ENCODE measurements at places on chromosomes 3 and 15. TPM values are rescaled to one million over a fixed set of nuclear protein-coding genes. Genes with fewer than 3 reads are reported as not detected.
A peak's percentile ranks its signal among the peaks of the same experiment; 100 is the strongest.

DNA sequence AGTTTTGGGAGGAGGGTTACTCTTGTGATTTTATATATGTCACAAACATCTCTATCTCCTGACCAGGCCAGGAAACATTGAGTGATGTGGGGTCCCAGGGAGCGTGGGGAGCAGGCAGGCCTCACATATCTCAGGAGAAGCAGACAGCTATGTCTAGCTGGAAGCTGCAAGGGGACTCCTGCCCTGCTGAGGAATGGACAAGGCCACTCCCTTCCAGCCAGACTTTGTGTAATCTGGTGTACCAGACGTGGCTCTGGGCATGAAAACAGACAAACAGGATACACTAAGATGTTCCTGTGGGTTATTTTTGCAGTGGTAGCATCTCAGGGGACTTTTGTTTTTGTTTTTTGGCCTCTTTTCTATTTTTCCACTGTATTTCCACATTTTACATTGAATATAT is 23.2 kb downstream of the CYP8B1 start:
- H3K36me3 ChIP-seq = no peaks in the 10 kb centered on the region
- no peak for DNase-seq
- H3K4me3 ChIP-seq = no peak overlapping the region

GRCh38 chr3:116314476-116314875 is 130.8 kb downstream of the LSAMP start:
- no peak for DNase-seq
- no peaks in the 10 kb centered on the region for H3K36me3 ChIP-seq
- H3K27me3 ChIP-seq = no peaks in the 10 kb centered on the region
- H3K4me3 ChIP-seq = no peak overlapping the region

GRCh38 chr3:14460342-14461005 is 58.1 kb downstream of the SLC6A6 start:
- H3K27ac ChIP-seq = peak overlapping the region; percentile 62
- H3K27me3 ChIP-seq = no peaks in the 10 kb centered on the region
- DNase-seq = peak; percentile 92
- H3K4me3 ChIP-seq = no peak overlapping the region
- H3K36me3 ChIP-seq = no peaks in the 10 kb centered on the region

Gene ARRDC4
- 41.7 TPM for total RNA-seq

Gene GPR15
- total RNA-seq = not detected

- H3K27me3 ChIP-seq = no peaks in the 10 kb centered on the region
- H3K36me3 ChIP-seq = no peaks in the 10 kb centered on the region
- no peaks in the 10 kb centered on the region for H3K4me1 ChIP-seq
- no peak overlapping the region for H3K4me3 ChIP-seq
Observed at GRCh38 chr3:168002786-168003368, 92.8 kb downstream of the GOLIM4 start.

DNA sequence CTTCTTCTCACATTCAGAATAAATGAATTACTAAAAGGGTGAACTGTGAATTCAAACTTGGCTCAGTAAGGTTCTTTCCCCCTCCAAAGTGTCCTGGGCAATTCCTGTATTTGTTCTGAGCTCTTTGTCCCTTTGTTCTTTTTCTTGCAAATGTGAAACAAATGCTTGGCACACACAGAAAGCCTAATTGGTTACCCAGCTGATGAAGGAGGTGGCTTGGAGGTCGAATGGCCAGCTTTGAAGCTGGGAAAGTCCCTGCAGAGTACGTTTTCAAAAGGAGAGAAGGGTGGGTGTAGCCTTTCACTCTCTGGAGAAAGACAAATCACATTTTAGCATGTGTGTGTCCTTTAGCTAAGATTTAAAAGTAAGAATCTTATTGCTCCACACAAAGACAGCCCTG is 154.4 kb downstream of the PEX5L start:
- no peak for DNase-seq
- H3K27ac ChIP-seq = no peak overlapping the region
- no peaks in the 10 kb centered on the region for H3K4me1 ChIP-seq
- H3K4me3 ChIP-seq = no peak overlapping the region
- no peaks in the 10 kb centered on the region for H3K27me3 ChIP-seq

Gene TNFAIP8L3
- total RNA-seq = 3.1 TPM

- H3K27ac ChIP-seq = no peak overlapping the region
- H3K36me3 ChIP-seq = no peaks in the 10 kb centered on the region
- no peak for DNase-seq
- peaks cover 8% of the 10 kb centered on the region for H3K4me1 ChIP-seq
Observed at GRCh38 chr3:5020242-5020722, 41.0 kb downstream of the BHLHE40 start.

Gene BBS4
- total RNA-seq = 54.1 TPM

GRCh38 chr15:38895326-38896255 is 331.0 kb upstream of the RASGRP1 start:
- DNase-seq = no peak
- no peaks in the 10 kb centered on the region for H3K27me3 ChIP-seq
- no peak overlapping the region for H3K27ac ChIP-seq
- H3K4me1 ChIP-seq = no peaks in the 10 kb centered on the region
- no peak overlapping the region for H3K4me3 ChIP-seq

Gene ZNF660
- total RNA-seq = 9.2 TPM

Gene LCTL
- total RNA-seq = not detected

Gene DYNLT2B
- 14.8 TPM for total RNA-seq

Gene CRYGS
- total RNA-seq = 3.0 TPM

GRCh38 chr3:8458711-8459110 is 42.9 kb upstream of the LMCD1 start:
- H3K27ac ChIP-seq = peak overlapping the region; percentile 40
- H3K36me3 ChIP-seq = no peaks in the 10 kb centered on the region
- peak; percentile 50 for DNase-seq
- H3K4me3 ChIP-seq = no peak overlapping the region
- peaks cover 13% of the 10 kb centered on the region for H3K4me1 ChIP-seq

GRCh38 chr15:82710208-82710555 is 507 bp upstream of the AP3B2 start:
- no peak overlapping the region for H3K27ac ChIP-seq
- no peak overlapping the region for H3K4me3 ChIP-seq
- DNase-seq = no peak
- H3K4me1 ChIP-seq = peaks cover 6% of the 10 kb centered on the region
- H3K27me3 ChIP-seq = no peaks in the 10 kb centered on the region

DNA sequence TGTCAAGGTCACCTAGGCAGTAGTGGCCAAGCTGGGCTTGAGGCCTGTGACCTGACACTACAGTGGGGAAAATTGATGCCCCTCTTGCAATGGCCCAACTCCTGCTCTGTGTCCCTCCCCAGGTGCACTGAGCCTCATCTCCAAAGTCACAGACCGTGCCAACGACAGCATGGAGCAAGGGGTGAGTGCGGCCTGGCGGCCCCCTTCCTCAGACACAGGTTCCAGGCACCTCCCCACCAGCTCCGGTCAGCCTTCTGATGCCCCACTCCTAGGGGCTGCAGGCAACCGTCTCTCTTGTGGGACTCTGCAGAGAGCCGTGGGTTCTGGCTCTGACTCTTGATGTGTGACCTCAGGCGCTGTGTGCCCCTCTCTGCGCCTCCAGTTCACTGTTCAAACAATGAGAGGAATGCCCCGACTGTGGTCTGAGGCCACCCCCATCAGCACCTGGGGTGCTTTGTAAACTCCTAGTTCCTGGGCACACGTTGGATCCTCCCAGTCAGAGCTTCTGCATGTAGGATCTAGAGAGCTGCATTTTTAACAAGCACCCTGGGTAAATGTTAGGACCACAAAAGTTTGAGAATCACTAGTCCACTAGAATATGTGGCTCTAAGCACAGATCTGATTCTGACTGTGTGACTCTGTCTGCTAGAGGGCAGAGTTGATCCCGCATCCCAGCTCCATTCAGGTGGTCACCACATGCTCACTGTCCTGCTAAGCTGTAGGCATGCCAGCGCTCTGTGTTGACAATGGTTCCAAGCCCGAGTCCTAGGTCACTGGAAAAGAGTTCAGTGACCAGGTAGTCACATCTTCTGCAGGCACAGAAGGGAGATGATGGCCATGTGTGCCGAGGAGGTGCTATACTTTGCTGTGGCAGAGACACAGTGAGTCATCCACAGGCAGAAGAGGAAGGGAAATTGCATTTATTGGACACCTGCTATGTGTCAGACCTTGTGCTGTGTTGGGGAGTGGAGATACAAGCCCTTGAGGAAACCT is 46.2 kb upstream of the NR2C2 start:
- H3K27me3 ChIP-seq = no peaks in the 10 kb centered on the region
- no peak overlapping the region for H3K27ac ChIP-seq
- H3K4me3 ChIP-seq = no peak overlapping the region

DNA sequence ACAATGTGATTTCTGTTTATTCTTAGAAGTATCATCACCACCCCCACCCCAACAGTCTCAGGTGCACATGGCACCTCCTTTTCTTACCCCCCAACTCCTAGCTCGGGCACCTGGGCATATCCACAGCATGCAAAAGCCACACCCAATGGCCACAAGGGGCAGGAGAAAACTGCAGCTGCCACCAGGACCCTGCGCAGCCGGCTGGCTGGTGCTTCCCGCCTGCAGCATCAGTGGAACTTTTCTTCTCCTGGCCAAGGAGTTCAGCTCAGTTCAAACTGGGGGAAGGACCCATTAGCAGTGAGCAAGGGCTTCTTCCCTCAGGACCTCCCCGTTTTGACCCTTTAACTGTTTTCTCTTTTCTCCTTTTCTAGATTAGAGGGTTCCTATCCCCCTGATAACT is 44.8 kb downstream of the TM4SF18 start:
- no peaks in the 10 kb centered on the region for H3K36me3 ChIP-seq
- no peak overlapping the region for H3K27ac ChIP-seq
- H3K4me3 ChIP-seq = no peak overlapping the region

DNA sequence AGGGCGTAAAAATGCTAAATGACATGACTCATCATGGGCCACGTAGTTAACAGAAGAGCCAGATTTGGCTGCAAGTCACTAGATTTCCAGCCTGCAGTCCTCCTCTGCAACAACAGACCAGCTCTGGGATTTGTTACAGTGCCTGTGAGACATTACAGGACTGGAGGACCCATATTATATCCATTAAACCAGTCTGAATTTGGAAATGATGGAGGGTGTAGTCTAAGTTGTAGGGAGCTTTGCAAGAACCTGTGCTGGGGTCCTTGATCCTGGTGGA is 10.8 kb downstream of the ZNF774 start:
- no peak overlapping the region for H3K27ac ChIP-seq
- DNase-seq = no peak
- H3K4me1 ChIP-seq = peaks cover 6% of the 10 kb centered on the region
- H3K4me3 ChIP-seq = no peak overlapping the region
- no peaks in the 10 kb centered on the region for H3K27me3 ChIP-seq

Gene SLITRK3
- not detected for total RNA-seq

Gene PLOD2
- total RNA-seq = 171 TPM

- H3K4me3 ChIP-seq = peak overlapping the region; percentile 24
- DNase-seq = peak; percentile 12
- peaks cover 7% of the 10 kb centered on the region for H3K4me1 ChIP-seq
- peak overlapping the region; percentile 52 for H3K27ac ChIP-seq
- no peaks in the 10 kb centered on the region for H3K27me3 ChIP-seq
Observed at GRCh38 chr15:101723171-101723873, 951 bp downstream of the TARS3 start.

Gene CPNE4
- total RNA-seq = not detected

- H3K27ac ChIP-seq = no peak overlapping the region
- H3K36me3 ChIP-seq = no peaks in the 10 kb centered on the region
- no peaks in the 10 kb centered on the region for H3K4me1 ChIP-seq
- no peak for DNase-seq
- H3K27me3 ChIP-seq = no peaks in the 10 kb centered on the region
Observed at GRCh38 chr3:31265646-31266428, 266.9 kb upstream of the STT3B start.

GRCh38 chr15:67076147-67076843 is 10.9 kb downstream of the SMAD3 start:
- no peaks in the 10 kb centered on the region for H3K27me3 ChIP-seq
- peak; percentile 43 for DNase-seq
- H3K4me1 ChIP-seq = peaks cover 88% of the 10 kb centered on the region
- no peaks in the 10 kb centered on the region for H3K36me3 ChIP-seq
- H3K4me3 ChIP-seq = no peak overlapping the region
- peak overlapping the region; percentile 52 for H3K27ac ChIP-seq

DNA sequence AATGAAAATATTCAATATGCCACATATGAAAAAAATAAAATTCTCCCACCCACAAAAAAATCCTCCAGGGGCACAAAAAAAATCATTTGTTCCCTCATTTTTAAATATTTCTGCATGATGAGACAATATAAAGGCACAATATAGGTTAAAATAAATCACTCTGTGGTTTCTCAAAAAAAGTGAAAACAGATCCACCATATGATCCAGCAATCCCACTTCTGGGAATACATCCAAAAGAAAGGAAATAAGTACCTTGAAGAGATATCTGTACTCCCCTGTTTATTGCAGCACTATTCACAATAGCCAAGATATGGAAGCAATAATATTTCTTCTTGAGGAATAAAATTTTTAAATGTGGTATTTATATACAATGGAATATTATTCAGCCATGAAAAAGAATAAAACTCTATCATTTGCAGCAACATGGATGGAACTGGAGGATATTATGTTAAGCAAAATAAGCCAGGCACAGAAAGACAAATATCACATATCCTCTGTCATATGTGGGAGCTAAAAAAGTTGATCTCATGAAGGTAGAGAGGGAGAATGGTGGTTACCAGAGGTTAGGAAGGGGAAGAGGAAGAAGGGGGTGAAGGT is 1.5 kb downstream of the ATP8B4 start:
- DNase-seq = no peak
- H3K36me3 ChIP-seq = no peaks in the 10 kb centered on the region
- H3K27me3 ChIP-seq = no peaks in the 10 kb centered on the region

GRCh38 chr15:88995449-88995848 is 82.3 kb upstream of the MFGE8 start:
- no peak overlapping the region for H3K27ac ChIP-seq
- no peaks in the 10 kb centered on the region for H3K36me3 ChIP-seq
- H3K27me3 ChIP-seq = no peaks in the 10 kb centered on the region
- H3K4me3 ChIP-seq = no peak overlapping the region
- H3K4me1 ChIP-seq = no peaks in the 10 kb centered on the region

Gene ZNF860
- total RNA-seq = 1.3 TPM

DNA sequence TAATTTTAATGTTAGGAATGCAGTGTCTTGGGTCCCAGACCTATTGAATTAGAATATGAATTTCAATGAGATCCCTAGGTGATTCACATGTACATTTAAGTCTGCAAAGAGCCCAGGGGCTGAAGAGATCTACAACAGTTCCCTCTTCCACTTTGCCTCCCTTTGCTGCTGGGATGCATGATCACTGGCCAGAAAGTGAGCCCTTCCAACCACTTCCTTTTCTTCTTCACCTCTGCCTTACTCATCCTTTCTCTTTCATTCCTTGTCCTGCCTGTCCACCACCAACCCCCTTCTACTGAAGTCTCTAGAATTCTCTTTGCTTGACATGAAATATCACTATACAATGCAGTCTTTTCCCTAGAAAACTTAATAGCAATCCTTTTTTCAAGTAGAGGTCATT is 222.4 kb upstream of the LRIG1 start:
- H3K4me3 ChIP-seq = no peak overlapping the region
- H3K4me1 ChIP-seq = no peaks in the 10 kb centered on the region
- no peak overlapping the region for H3K27ac ChIP-seq
- no peak for DNase-seq
- no peaks in the 10 kb centered on the region for H3K27me3 ChIP-seq

GRCh38 chr3:128698211-128699047 is 27.6 kb upstream of the RAB7A start:
- H3K4me1 ChIP-seq = peaks cover 13% of the 10 kb centered on the region
- no peaks in the 10 kb centered on the region for H3K27me3 ChIP-seq
- peak overlapping the region; percentile 54 for H3K4me3 ChIP-seq
- H3K27ac ChIP-seq = peak overlapping the region; percentile 51
- DNase-seq = peak; percentile 48

GRCh38 chr15:92510163-92510882 is 116.6 kb downstream of the ST8SIA2 start:
- no peak overlapping the region for H3K27ac ChIP-seq
- H3K4me1 ChIP-seq = no peaks in the 10 kb centered on the region
- H3K4me3 ChIP-seq = no peak overlapping the region
- H3K27me3 ChIP-seq = no peaks in the 10 kb centered on the region
- DNase-seq = no peak

- no peak for DNase-seq
- peaks cover 9% of the 10 kb centered on the region for H3K4me1 ChIP-seq
Observed at GRCh38 chr3:133588784-133589465, 15.4 kb downstream of the CDV3 start.

Measured in thyroid gland (tissue), 4 donors.